ENCODE measurements at places on chromosomes 2 and 18.

DNA sequence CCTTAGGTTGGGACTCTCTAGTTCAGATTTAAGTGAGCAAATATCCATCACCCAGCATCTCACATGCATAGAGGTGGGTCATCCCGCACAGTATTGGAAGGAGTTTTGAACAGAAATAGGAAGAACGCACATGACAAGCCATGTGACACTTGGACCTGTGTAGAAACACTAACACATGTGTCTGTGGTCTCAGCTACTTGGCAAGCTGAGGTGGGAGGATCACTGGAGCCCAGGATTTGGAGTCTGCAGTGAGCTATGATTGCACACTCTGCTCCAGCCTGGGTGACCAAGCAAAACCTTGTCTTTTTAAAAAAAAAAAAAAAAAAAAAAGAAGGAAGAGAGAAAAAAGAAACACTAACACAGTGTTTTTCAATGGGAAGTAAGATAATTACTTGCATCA is 5.4 kb upstream of the MTCL1 start:
- H3K27ac ChIP-seq: no peak overlapping the region
- H3K36me3 ChIP-seq: no peaks in the 10 kb centered on the region
- H3K4me1 ChIP-seq: peaks cover 6% of the 10 kb centered on the region
- no peak for DNase-seq
- H3K27me3 ChIP-seq: peaks cover 19% of the 10 kb centered on the region

DNA sequence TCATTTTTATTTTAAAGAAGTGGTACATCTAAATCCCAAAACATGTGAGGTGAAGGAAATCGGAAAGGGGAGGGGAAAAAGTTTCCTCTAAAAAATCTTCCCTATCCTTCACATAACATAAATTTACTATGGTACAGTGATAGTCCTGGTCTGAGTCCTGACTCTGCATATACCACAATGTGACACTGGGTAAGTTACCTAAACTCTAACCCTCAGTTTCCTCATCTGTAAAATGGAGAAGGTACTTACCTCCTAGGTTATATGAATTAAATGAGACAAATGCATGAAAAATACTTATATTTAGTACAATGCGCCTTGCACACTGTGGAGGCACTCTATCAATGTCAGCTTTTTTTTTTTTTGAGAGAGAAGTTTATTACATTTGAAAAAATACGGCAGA is 42.3 kb downstream of the TRAK2 start:
- H3K27ac ChIP-seq: no peak overlapping the region
- no peak overlapping the region for H3K4me3 ChIP-seq
- H3K27me3 ChIP-seq: no peaks in the 10 kb centered on the region
- H3K4me1 ChIP-seq: peaks cover 32% of the 10 kb centered on the region
- DNase-seq: no peak

DNA sequence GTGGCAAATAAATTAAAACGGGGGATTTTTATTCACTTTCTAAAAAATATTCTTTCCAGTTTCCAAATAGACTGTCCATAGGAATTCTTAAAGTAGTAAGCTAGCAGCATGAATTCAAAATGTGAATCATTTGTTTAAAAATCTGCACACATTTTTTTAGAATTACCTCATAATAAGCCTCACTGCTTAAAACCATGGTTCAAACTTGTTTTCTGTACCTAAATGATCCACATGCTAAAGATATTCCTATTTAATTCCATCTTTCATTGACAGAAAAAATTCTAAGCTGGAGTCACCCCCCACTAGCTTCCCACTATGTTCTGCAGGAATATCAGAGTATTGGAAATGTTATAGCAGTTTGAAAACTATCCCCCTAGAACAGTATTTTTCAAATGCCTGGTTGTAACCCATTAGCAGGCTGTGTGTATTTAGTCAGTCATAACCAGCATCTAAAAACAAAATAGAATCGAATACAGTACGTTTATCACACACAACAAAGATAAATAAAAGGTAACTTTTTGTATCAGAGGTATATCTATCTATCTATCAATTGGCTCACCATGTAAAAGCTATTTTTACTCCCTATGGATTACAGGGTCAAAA is 11.2 kb upstream of the IKZF2 start:
- H3K27ac ChIP-seq: no peak overlapping the region
- no peaks in the 10 kb centered on the region for H3K36me3 ChIP-seq
- H3K4me1 ChIP-seq: no peaks in the 10 kb centered on the region
- H3K27me3 ChIP-seq: no peaks in the 10 kb centered on the region
- no peak overlapping the region for H3K4me3 ChIP-seq

GRCh38 chr2:212940816-212941215 is 210.6 kb downstream of the IKZF2 start:
- no peaks in the 10 kb centered on the region for H3K27me3 ChIP-seq
- H3K4me1 ChIP-seq: no peaks in the 10 kb centered on the region
- H3K27ac ChIP-seq: no peak overlapping the region
- no peak for DNase-seq
- H3K36me3 ChIP-seq: no peaks in the 10 kb centered on the region

- DNase-seq: no peak
- no peaks in the 10 kb centered on the region for H3K4me1 ChIP-seq
- H3K4me3 ChIP-seq: no peak overlapping the region
- no peaks in the 10 kb centered on the region for H3K36me3 ChIP-seq
- no peaks in the 10 kb centered on the region for H3K27me3 ChIP-seq
Measured at GRCh38 chr2:191889931-191890330, 43.0 kb upstream of the CAVIN2 start.

All from naive thymus-derived CD4-positive, alpha-beta T cell (primary cell).